Large intestine (tissue), 12 donors: ENCODE measurements at places on chromosomes 16 and 17.

DNA sequence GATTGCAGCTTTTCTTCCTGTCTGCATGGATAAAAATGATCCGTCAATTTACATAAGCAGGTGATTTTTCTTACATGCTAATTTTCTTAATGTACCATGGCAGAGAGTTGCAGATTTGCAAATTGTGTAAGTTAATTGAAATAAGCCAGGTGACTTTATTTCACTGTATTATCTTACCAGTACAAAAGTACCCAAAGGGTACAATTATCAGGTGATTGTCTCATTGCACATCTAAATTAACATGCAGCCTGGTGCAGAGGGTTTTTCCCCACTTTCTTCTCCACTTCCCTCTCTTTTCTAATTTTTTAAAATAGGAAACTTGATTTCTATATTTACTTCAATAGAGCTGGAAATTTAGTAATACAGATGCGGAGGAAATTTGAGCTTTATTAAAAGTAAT is 11.2 kb downstream of the NLK start:
- no peak for DNase-seq

- no peak for DNase-seq
Measured at GRCh38 chr16:10620120-10620519, 39.7 kb upstream of the EMP2 start.

GRCh38 chr16:49744244-49745220 is 111.4 kb downstream of the ZNF423 start:
- no peak for DNase-seq

DNA sequence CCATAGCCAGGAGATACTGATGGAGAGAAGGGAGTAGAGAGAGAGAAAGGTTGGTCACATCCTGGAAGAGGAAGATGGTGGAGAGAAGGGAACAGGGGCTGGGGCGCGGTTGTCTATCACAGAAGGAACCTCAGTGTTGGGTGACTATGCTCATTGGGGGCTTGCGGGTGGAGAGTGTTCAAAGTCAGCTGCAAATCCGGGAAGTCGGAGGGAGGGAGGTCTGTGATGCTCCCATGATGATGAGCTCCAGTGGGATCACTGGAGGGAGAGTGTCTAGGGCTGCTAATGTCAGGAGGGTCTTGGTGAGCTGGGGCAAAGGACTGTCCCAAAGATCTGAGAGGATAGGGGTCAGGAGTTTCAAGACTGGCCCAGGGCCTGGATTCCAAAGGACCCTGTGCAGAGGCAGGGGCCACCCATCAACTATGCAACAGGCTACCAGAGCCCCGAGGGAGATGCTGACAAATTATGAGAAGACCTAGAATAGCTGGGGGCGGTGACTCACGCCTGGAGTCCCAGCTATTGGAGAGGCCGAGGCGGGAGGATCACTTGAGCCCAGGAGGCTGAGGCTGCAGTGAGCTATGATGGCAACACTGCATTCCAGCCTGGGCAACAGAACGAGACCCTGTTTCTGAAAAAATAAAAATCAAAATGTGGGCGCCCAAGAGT is 2.6 kb downstream of the SPDYE4 start:
- DNase-seq, result no peak

GRCh38 chr17:4375039-4375748 is 8.7 kb upstream of the UBE2G1 start:
- no peak for DNase-seq

GRCh38 chr16:87951552-87952538 is 611 bp downstream of the BANP start:
- peak; percentile 71 for DNase-seq
